ENCODE measurements at places on chromosomes 12 and 14.

DNA sequence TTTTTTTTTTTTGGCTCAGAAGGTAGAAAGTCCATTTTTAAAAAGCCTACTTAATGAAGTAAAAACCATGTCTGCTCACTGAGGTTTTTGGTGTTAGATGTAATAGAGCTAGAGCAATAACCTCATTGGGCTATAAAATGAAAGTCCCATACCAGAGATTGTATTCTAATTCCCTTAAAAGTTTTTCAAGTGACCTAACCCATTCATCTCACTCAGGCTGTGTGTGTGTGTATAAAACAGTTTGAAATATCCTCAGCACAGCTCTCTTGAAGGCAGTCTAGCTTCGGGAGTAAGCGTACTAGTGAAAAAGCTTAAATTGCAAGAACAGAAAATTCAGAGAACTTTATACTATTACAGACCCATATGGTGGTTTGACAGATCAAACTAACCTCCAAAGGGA lies 313.8 kb downstream of the CEP128 start:
- DNase-seq: no peak

DNA sequence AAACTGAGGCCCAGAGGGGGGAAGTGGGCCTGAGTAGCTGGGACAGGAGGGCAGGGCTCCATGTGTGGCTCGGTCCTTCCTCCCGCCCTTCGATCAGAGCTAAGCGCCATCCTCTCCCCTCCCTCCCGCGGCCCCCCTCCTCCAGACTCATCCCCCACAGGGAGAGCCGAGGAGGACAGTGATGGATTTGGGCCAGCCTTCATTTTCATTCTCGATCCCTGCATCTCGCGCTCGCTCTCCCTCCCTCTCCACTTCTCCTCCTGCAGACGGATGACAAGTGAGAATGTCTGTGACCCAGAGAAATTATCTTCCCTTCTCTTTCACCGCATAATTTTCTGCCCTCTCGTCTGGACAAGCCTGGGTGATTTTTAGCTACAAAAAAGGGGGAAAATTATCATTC lies 183.3 kb downstream of the RBM19 start:
- no peak for DNase-seq

GRCh38 chr12:105214670-105215375 lies 21.2 kb downstream of the APPL2 start:
- DNase-seq: no peak

- DNase-seq: no peak
These were observed 43.5 kb downstream of the BCAT1 start for GRCh38 chr12:24905431-24905830.

DNA sequence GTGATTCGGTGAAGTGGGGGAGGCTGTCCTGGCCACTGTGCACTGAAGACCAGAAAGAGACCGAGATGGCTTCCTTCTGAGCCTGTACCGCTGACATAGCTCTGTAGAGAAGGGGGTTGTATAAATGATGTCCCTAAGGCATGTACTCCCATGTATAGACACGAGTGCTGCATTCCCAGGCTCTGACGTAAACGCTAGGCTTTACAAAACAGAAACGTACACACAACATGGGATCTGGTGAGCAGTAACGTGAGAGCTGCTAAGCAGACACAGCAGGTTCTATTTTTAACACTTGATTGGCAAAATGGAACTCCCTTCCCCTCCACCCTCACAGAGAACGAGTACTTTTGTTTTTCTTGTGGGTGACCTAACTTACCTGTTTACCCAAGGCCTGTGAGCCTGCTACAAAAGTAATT lies 35.9 kb downstream of the ACADS start:
- DNase-seq: no peak

GRCh38 chr14:75650253-75651058 lies 10.2 kb downstream of the ERG28 start:
- DNase-seq: no peak

GRCh38 chr14:72825486-72825885 lies 68.4 kb downstream of the DPF3 start:
- DNase-seq: no peak

- no peak for DNase-seq
These were observed 153.7 kb upstream of the ALG10B start for GRCh38 chr12:38162708-38163441.

DNA sequence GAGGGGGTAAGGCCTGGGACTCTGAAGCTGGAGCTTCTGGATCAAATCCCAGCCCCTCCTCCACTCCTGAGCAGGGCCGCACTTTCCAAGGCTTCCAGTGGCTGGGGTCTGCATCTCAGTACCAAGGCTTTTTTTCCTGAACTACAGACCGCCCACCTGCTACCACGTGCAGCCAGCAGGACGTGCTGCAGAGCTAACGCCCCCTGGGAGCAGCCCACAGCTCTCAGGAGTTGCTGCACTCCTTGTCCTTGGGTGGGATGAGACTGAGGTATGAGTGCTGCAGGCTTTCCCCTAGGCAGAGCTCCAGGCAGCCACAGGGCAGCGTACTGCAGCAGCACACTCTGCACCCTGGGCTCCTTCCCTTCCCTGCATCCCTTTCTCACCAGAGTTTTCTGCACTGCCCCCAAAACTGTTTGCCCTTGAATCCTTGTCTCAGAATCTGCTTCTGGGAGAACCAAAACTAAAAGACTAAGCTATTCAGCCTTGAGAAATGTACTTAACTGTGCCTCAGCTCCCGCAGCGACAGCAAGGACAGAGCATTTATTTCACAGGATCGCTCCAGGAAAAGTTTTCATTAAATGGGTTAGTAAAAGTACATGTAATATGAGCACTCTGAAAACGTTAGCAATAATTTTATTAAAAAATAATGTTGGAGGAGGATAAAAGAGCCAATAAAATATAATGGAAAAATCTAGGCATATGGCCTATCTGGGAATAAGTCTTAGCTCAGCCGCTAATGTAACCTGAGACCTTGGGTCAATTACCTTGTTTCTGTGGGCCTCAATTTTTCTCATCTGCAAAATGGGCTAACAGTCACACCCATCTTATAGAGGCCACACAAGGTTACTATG lies 25.5 kb downstream of the RBM19 start:
- no peak for DNase-seq

DNA sequence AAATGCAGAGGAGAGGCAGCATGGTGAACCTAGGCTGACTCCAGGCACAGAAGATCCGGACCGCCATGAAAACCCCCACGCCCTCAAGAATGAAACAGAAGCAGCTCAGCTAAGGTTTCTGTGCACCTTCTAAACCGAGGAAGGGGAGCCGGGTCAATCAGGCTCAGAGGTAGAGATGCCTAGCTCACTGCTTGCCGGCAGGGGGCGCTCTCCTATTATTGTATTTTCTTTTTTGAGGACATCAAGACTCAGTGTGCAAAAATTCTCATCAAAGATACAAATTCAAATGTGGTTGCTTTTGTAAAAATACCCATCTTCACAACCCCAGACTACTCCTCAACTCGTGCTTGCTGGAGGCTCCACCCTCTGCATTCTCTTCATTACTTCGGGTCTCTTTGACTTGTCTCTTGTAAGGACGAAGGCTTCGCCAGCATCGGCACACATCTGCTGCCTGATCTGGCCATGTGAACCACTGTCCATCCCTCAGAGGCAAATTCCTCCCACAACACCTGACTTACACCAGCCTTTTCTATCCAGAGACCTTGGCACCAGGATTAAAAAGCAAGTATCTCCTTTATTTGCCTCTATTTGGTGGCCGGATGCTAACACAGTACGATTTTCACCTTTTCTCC lies 33.4 kb upstream of the RNASE3 start:
- peak; percentile 71 for DNase-seq

GRCh38 chr14:67962215-67962644 lies 142.7 kb downstream of the RAD51B start:
- DNase-seq: no peak

All from activated T-cell treated with anti-CD3 and anti-CD28 coated beads, Interleukin-2, amount 50 U/mL, for 72 hours (primary cell).